Sigmoid colon (tissue), 7 donors: ENCODE measurements at places on chromosomes 7 and 10. TPM values are rescaled to one million over a fixed set of nuclear protein-coding genes. Genes with fewer than 3 reads are reported as not detected.
A peak's percentile ranks its signal among the peaks of the same experiment; 100 is the strongest.

CYP2E1 gene
- not detected for polyA plus RNA-seq

DNA sequence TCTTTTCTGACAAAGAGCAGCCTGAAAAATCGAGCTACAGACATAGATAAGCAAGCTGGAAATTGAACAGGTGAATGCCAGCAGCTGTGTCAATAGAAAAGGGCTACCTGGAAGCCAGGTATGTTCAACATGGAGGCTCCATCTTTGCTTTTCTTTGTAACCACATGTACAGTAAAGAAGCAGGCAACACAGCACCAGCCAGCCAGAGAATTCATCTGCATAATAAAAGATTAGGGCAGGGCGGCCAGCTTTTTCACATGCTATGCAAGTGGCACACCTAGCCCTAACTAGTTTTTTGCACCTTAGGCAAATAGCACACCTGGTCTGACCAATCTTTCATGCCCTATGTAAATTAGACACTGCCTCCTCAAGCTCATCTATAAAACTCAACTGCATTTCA, 25.7 kb downstream of the COG5 start:
- H3K27me3 ChIP-seq, result no peaks in the 10 kb centered on the region
- H3K27ac ChIP-seq, result no peak overlapping the region
- no peaks in the 10 kb centered on the region for H3K4me1 ChIP-seq
- no peak overlapping the region for H3K4me3 ChIP-seq
- no peak for DNase-seq
- no peaks in the 10 kb centered on the region for H3K36me3 ChIP-seq

FAM180A gene
- not detected for polyA plus RNA-seq

- no peaks in the 10 kb centered on the region for H3K36me3 ChIP-seq
- no peaks in the 10 kb centered on the region for H3K27me3 ChIP-seq
- peak; percentile 94 for DNase-seq
- peak overlapping the region; percentile 99 for H3K27ac ChIP-seq
- H3K4me1 ChIP-seq, result peaks cover 79% of the 10 kb centered on the region
- H3K4me3 ChIP-seq, result peak overlapping the region; percentile 24
Measured at GRCh38 chr10:102775201-102775934, 31.6 kb downstream of the WBP1L start.

DNA sequence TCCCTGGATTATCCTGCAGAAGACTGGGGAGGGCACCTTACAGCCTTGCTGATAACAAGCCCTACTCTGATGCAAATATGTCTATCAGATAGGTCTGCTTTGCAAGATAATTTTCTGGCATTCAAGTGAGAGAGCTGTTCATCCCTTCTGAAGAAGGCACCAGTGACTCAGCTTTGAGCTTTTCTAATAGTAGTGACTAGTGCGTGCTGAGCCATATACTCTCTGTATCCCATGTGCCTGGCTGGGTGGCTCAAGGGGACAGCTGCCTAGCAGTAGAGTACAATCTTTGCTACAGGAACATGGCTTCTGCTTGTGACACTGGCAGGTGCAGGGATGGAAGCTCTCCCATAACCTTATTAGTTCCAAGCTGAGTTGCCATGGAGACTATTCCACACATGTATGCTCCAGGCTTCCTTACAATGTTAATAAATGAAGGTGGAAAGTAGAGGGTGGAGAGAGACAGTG, 35.0 kb upstream of the ABCB4 start:
- DNase-seq, result no peak
- H3K27me3 ChIP-seq, result no peaks in the 10 kb centered on the region
- no peaks in the 10 kb centered on the region for H3K36me3 ChIP-seq
- no peak overlapping the region for H3K27ac ChIP-seq
